K562 (cell line): ENCODE measurements at places on chromosomes 16 and 17. TPM values are rescaled to one million over a fixed set of nuclear protein-coding genes. Genes with fewer than 3 reads are reported as not detected.

GRCh38 chr17:65078441-65079160 lies 22.1 kb upstream of the GNA13 start:
- H3K27me3 ChIP-seq = no peaks in the 10 kb centered on the region
- DNase-seq = no peak
- no peaks in the 10 kb centered on the region; the same call in 1 of the 2 replicates for H3K4me1 ChIP-seq
- no peaks in the 10 kb centered on the region for H3K36me3 ChIP-seq
- no peak overlapping the region for H3K27ac ChIP-seq

- H3K4me3 ChIP-seq = no peak overlapping the region
- no peak for DNase-seq
- peaks cover 16% of the 10 kb centered on the region; the same call in 1 of the 2 replicates for H3K27me3 ChIP-seq
- H3K27ac ChIP-seq = no peak overlapping the region
- no peaks in the 10 kb centered on the region for H3K36me3 ChIP-seq
- no peaks in the 10 kb centered on the region for H3K4me1 ChIP-seq
Observed at GRCh38 chr17:72604518-72604917, 483.7 kb downstream of the SOX9 start.

DNA sequence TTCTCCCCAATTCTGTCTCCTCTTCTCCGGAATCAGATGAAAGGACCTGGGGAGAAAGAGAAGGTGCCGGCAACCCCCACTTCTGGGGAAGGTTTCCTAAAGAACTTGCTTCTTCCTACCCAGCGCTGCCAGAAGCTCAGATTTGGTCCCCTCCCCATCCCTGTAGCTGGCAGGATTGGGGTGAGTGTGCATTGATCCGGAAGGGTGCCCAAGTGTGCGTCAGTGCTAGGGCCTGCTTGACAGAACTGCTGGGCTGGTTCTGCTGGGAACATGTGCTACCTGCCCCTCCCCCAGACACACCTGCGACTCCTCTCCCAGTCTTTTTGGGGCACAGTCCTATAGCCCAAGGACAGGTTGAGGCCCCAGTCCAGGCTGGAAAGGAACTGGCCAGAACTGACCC lies 3.3 kb downstream of the ARL4D start:
- H3K27me3 ChIP-seq = peaks cover 9% of the 10 kb centered on the region; the same call in 1 of the 2 replicates
- DNase-seq = no peak
- H3K27ac ChIP-seq = no peak overlapping the region
- H3K4me3 ChIP-seq = no peak overlapping the region
- no peaks in the 10 kb centered on the region for H3K36me3 ChIP-seq

GRCh38 chr17:38671939-38672720 lies 2.6 kb downstream of the EPOP start:
- no peak overlapping the region for H3K27ac ChIP-seq
- H3K4me3 ChIP-seq = no peak overlapping the region
- peaks cover 30% of the 10 kb centered on the region for H3K4me1 ChIP-seq
- H3K27me3 ChIP-seq = peaks cover 9% of the 10 kb centered on the region; the same call in 2 of the 3 replicates
- DNase-seq = no peak

GRCh38 chr16:1158456-1159324 lies 5.8 kb downstream of the CACNA1H start:
- H3K36me3 ChIP-seq = no peaks in the 10 kb centered on the region
- H3K27ac ChIP-seq = no peak overlapping the region
- H3K4me3 ChIP-seq = no peak overlapping the region

Gene TNK1
- 5.2 and 5.5 TPM in 2 replicates for total RNA-seq

GRCh38 chr17:68482576-68483041 lies 25.3 kb upstream of the WIPI1 start:
- H3K4me1 ChIP-seq = no peaks in the 10 kb centered on the region
- peaks cover 26% of the 10 kb centered on the region for H3K27me3 ChIP-seq
- H3K4me3 ChIP-seq = no peak overlapping the region
- no peak overlapping the region for H3K27ac ChIP-seq

GRCh38 chr17:705011-705410 lies 9.6 kb downstream of the VPS53 start:
- no peak overlapping the region for H3K4me3 ChIP-seq
- no peak overlapping the region for H3K27ac ChIP-seq
- peaks cover 17% of the 10 kb centered on the region; the same call in 2 of the 3 replicates for H3K36me3 ChIP-seq
- H3K27me3 ChIP-seq = no peaks in the 10 kb centered on the region
- no peak for DNase-seq

Gene DHRS7C
- total RNA-seq = not detected in 2 replicates

- H3K4me1 ChIP-seq = no peaks in the 10 kb centered on the region
- H3K36me3 ChIP-seq = no peaks in the 10 kb centered on the region; the same call in 2 of the 3 replicates
- H3K4me3 ChIP-seq = no peak overlapping the region
- DNase-seq = no peak
Observed at GRCh38 chr16:87974178-87974577, 22.9 kb downstream of the BANP start.

DNA sequence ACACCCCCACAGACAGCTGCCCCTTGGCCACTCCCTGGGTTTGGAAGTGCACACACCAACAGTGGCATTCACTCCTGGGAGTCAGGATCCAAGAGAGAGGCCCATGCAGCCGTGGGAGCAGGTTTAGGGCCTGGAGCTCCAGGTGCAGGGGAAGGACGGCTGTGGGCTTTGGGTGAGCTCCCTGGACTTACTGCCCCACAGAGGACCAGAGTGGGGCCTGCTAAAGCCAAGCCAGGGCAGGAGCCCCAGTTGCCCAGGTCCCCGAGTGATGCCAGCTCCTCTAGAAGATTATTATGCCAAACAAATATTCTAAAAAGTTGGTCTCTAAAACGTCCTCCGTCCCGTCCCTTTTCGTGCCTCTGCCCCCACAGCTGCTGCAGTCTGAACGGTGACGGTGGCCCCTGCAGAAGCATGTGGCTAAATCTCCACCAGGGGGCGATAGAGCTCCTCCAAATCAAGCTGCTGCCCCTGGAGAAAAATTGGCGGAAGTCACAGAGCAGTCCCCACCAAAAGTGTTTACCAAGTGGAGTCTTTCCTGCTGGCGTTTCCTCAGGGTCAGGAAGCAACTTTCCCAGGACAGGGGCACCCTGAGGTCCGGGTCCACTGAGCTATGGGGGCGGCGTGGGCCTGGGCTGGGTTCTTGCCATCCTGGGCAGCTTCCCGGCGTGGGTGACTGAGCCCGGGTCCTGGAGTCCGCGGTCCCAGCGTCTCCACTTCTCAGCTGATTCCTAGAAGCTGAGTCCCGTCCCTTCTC lies 4.2 kb downstream of the ARMC7 start:
- H3K27me3 ChIP-seq = no peaks in the 10 kb centered on the region
- DNase-seq = peak; percentile 83
- peaks cover 10% of the 10 kb centered on the region for H3K4me1 ChIP-seq
- H3K27ac ChIP-seq = peak overlapping the region; percentile 79

Gene IRX5
- total RNA-seq = 2.6 and 3.0 TPM in 2 replicates

Gene HNF1B
- total RNA-seq = 0.11 TPM in 1 of 2 replicates, not detected in the other

Gene CEP295NL
- total RNA-seq = not detected in 2 replicates

Gene CACNA1G
- total RNA-seq = not detected in 2 replicates

Gene STAC2
- total RNA-seq = not detected in 2 replicates

- DNase-seq = peak; percentile 79
- H3K4me1 ChIP-seq = peaks cover 46% of the 10 kb centered on the region
- H3K27me3 ChIP-seq = no peaks in the 10 kb centered on the region
- no peaks in the 10 kb centered on the region for H3K36me3 ChIP-seq
Observed at GRCh38 chr16:31480851-31481536, 1.9 kb upstream of the SLC5A2 start.

DNA sequence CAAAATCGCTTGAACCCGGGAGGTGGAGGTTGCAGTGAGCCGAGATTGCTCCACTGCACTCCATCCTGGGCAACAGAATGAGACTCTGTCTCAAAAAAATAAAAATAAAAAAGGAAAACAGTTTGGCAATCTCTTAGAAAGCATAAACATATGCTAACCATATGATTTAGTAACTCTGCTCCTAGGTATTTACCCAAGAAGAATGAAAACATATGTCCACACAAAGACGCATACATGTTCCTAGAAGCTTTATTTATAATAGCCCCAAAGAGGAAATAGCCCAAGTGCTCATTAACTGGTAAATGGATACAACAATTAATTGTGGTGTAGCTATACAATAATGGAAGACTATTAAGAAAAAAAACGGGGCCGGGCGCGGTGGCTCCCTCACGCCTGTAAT lies 18.5 kb upstream of the CDH1 start:
- no peaks in the 10 kb centered on the region for H3K27me3 ChIP-seq
- no peaks in the 10 kb centered on the region for H3K4me1 ChIP-seq
- no peak overlapping the region for H3K4me3 ChIP-seq

DNA sequence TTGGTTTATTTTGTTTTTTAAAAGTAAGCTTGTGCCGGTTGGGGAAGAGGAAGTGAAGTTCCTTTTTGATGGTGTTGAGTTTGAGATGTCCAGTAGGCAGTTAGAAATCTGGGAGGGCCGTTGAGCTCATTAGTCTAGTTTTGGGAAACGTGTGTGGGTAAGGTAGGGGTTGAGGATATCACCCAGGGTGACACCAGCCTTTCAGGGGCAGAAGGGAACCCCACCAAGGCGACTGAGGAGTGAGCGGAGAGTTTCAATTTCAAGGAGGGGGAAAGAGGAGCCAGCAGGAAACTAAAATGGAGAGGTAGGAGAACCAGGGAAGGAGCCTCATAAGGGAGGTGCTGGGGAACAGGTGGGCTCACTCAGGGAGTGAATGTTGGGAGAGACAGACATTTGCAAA lies 22.7 kb downstream of the HAPSTR1 start:
- H3K4me3 ChIP-seq = no peak overlapping the region
- H3K4me1 ChIP-seq = peaks cover 3% of the 10 kb centered on the region; the same call in 1 of the 2 replicates
- no peaks in the 10 kb centered on the region for H3K27me3 ChIP-seq
- H3K27ac ChIP-seq = no peak overlapping the region

DNA sequence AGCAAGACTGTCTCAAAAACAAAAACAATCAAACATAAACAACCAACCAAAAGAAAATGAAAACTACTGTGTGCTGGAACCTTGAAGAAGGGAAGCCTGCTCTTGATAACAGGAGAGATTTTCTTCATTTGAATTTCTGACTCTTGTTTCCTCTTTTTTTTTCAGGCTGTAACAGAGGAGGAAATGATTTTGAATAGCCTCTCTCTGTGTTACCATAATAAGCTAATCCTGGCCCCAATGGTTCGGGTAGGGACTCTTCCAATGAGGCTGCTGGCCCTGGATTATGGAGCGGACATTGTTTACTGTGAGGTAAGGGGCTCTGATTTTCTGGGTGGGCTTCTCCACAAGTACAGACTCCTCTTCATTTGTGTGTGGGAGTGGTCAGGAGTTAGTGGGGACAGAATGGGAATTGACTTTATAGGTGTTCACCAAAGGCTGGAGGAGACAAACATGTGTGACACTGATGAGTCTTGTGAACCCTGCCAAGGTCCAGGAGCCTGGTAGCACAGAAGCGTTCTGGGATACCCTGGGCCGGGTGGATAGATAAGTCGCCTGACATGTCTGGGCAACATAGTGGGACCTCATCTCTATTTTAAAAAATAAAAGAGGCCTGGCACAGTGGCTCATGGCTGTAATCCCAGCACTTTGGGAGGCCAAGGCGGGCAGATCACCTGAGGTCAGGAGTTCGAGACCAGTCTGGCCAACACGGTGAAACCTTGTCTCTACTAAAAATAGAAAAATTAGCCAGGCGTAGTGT lies 14.9 kb downstream of the DUS2 start:
- H3K4me1 ChIP-seq = peaks cover 5% of the 10 kb centered on the region; the same call in 1 of the 3 replicates
- H3K27ac ChIP-seq = 0 out of 3 replicates have a peak overlapping the region, but pooled peaks have one; percentile 13
- H3K27me3 ChIP-seq = no peaks in the 10 kb centered on the region
- no peak overlapping the region for H3K4me3 ChIP-seq
- no peak for DNase-seq

- H3K36me3 ChIP-seq = no peaks in the 10 kb centered on the region
- peaks cover 63% of the 10 kb centered on the region for H3K27me3 ChIP-seq
- peaks cover 5% of the 10 kb centered on the region; the same call in 1 of the 3 replicates for H3K4me1 ChIP-seq
- no peak overlapping the region for H3K27ac ChIP-seq
Observed at GRCh38 chr17:45895969-45896785, 1.8 kb downstream of the MAPT start.

- no peaks in the 10 kb centered on the region for H3K4me1 ChIP-seq
- DNase-seq = no peak
- no peak overlapping the region for H3K27ac ChIP-seq
Observed at GRCh38 chr17:11638700-11639265, 40.5 kb downstream of the DNAH9 start.

- no peak overlapping the region for H3K27ac ChIP-seq
- no peaks in the 10 kb centered on the region for H3K27me3 ChIP-seq
- H3K36me3 ChIP-seq = no peaks in the 10 kb centered on the region
- H3K4me3 ChIP-seq = no peak overlapping the region
Observed at GRCh38 chr17:53142890-53143289, 679.8 kb upstream of the KIF2B start.

GRCh38 chr16:21277927-21278706 lies at the start of gene CRYM:
CRYM (minus strand) TSS chr16:21278290; CDS start chr16:21278251, 39 bp downstream.
- peaks cover 35% of the 10 kb centered on the region for H3K27me3 ChIP-seq
- peak; percentile 86 for DNase-seq
- no peaks in the 10 kb centered on the region for H3K36me3 ChIP-seq
- H3K4me1 ChIP-seq = peaks cover 15% of the 10 kb centered on the region

- no peak overlapping the region; the same call in 2 of the 3 replicates for H3K27ac ChIP-seq
- H3K27me3 ChIP-seq = no peaks in the 10 kb centered on the region; the same call in 2 of the 3 replicates
- H3K4me1 ChIP-seq = peaks cover 17% of the 10 kb centered on the region
Observed at GRCh38 chr16:19132898-19133297, 19.1 kb downstream of the ITPRIPL2 start.

- peaks cover 43% of the 10 kb centered on the region for H3K4me1 ChIP-seq
- peaks cover 55% of the 10 kb centered on the region for H3K27me3 ChIP-seq
- H3K36me3 ChIP-seq = no peaks in the 10 kb centered on the region
- no peak overlapping the region for H3K4me3 ChIP-seq
Observed at GRCh38 chr17:79737922-79738578, 7.3 kb downstream of the ENPP7 start.

DNA sequence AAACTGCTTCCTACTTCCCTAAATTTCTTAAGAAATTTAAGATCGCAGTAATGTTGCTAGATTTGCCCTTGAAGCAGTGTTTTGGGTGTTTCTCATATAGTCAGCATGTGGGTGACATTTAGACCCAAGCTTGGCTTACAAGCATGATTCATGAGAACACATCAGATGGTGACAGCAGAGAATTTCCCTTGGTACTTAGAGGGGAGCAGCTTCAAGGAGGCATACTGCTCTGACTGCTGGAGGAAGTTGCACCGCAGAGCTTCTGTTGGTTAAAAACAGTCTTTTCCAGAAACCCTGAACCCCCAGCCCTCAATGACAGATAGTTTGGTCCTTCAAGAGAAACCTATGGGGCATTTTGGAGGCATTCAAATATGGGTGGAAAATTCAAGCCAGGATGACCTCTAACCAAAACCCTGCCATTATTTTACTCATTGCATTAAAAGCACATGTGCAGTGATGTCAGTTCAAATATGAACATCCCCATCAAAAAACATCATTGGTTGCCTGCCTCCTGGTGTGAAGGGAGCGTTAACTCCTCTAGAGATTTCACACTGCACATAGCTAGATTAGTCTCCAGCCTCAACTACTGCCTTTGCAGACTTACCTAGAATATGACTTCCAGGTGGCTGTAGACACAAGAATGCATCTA lies 201.5 kb upstream of the CACNG5 start:
- DNase-seq = no peak
- no peaks in the 10 kb centered on the region for H3K36me3 ChIP-seq
- no peak overlapping the region for H3K27ac ChIP-seq
- no peaks in the 10 kb centered on the region for H3K4me1 ChIP-seq

Gene PLEKHH3
- total RNA-seq = 32.7 and 34.5 TPM in 2 replicates

- H3K27ac ChIP-seq = no peak overlapping the region
- peak; percentile 52 for DNase-seq
- peaks cover 95% of the 10 kb centered on the region for H3K36me3 ChIP-seq
- H3K27me3 ChIP-seq = no peaks in the 10 kb centered on the region
Observed at GRCh38 chr16:22318690-22319358, 21.6 kb downstream of the POLR3E start.

GRCh38 chr16:67339453-67339852 lies 12.8 kb downstream of the LRRC36 start:
- no peak overlapping the region for H3K27ac ChIP-seq
- H3K4me1 ChIP-seq = no peaks in the 10 kb centered on the region
- no peak overlapping the region for H3K4me3 ChIP-seq
- no peaks in the 10 kb centered on the region for H3K27me3 ChIP-seq
- no peaks in the 10 kb centered on the region for H3K36me3 ChIP-seq

Gene TVP23B
- total RNA-seq = 10.4 and 14.6 TPM in 2 replicates

- H3K4me3 ChIP-seq = no peak overlapping the region
- H3K27ac ChIP-seq = no peak overlapping the region
- no peaks in the 10 kb centered on the region for H3K4me1 ChIP-seq
- no peaks in the 10 kb centered on the region for H3K27me3 ChIP-seq
- peaks cover 22% of the 10 kb centered on the region; the same call in 1 of the 3 replicates for H3K36me3 ChIP-seq
Observed at GRCh38 chr17:44489581-44489980, 13.6 kb downstream of the GPATCH8 start.
